CD4-positive, alpha-beta T cell treated with Interleukin-6 for 4 hours (primary cell): ENCODE measurements at places on chromosomes 7 and 10.

DNA sequence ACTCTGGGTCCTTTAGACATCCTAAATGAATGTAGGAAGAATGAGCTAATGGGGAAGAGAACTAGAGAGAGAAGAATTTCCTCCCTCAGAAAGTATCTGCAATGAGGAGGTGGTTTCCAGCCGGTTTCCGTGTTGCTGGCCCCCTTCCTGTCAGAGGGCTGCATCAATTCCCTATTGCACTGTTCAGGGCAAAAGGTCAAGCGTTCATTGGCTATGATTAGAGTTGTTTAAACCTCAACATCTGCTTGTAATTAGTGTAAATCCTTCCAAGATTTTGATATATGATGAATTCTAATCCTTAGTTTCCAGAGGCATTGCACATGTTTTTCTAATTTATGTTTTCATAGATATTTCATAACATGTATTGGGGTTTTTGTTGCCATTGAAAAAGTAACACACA lies 107.3 kb upstream of the SGCE start:
- DNase-seq: no peak

- no peak for DNase-seq
Observed at GRCh38 chr7:146548816-146549215, 432.2 kb downstream of the CNTNAP2 start.

DNA sequence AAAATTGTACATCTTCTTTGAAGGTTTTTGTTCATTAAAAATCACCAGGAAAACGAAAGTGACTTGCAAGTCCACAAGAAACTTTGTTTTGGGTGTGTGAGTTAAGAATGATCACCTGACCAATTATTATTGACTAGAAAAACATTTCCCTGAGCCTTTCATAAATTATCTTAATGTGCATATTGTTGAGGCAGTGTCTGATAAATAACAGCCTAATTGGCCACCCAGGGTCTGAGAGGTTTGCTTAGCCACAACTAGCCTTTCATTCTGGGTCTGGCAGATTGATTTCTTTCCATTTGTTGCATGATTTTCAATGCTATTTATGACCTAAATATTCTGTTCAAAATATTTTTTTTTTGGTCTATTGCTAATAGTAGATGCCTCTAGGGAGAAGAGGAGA lies 152.8 kb downstream of the AUTS2 start:
- no peak for DNase-seq

DNA sequence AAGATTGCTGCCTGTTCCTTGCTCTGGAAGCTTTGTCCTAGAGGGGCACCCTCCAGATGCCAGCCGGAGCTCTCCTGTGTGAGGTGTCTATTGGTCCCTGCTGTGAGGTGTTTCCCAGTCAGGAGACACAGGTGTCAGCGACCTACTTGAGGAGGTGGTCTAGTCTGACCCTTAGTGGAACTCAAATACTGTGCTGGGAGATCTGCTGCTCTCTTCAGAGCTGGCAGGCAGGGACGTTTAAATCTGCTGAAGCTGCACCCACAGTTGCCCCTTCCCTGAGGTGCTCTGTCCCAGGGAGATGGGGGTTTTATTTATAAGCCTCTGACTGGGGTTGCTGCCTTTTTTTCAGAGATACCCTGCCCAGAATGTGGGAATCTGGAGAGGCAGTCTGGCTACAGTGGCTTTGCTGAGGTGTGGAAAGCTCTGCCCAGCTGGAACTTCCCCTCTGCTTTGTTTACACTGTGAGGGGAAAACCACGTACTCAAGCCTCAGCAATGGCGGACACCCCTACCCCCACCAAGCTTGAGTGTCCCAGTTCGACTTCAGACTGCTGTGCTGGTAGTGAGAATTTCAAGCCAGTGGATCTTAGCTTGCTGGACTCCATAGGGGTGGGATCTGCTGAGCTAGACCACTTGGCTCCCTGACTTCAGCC lies 119.2 kb downstream of the PPP1R9A start:
- no peak for DNase-seq

- no peak for DNase-seq
Observed at GRCh38 chr10:31864834-31865518, 63.7 kb downstream of the ARHGAP12 start.

DNA sequence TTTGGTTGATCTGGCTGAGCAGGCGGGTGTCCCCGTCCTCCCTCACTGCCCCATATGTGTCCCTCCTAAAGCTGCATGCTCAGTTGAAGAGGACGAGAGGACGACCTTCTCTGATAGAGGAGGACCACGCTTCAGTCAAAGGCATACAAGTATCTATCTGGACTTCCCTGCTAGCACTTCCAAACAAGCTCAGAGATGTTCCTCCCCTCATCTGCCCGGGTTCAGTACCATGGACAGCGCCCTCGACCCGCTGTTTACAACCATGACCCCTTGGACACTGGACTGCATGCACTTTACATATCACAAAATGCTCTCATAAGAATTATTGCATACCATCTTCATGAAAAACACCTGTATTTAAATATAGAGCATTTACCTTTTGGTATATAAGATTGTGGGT lies 26.9 kb upstream of the TRIM56 start:
- peak; percentile 50 for DNase-seq

DNA sequence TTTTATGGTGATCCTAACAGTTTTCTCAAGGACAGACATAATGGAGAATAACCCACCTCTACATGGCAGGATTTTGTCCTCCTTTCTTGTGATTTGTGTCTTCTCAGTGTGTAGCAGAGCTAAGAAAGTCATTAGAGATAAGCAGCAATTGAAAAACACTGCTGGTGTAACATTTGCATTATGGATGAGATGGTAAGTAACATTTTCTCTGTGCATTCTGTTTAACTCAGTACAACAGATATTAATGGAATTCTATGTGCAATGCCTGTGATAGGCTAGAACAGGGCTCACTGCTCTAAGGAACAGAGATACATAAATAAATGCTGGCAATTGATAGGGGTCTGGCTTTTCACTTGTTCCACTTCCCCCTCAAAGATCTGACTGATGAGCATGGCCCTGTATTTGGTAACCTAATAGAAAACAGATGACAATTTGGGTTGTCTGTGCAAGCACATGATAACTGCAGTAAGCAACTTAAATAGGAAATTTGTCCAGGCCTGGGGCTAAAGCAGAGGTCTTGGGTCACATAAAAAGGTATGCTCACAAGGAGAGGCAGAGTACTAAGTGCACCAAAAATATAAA lies 560.3 kb upstream of the POM121L12 start:
- DNase-seq: no peak

DNA sequence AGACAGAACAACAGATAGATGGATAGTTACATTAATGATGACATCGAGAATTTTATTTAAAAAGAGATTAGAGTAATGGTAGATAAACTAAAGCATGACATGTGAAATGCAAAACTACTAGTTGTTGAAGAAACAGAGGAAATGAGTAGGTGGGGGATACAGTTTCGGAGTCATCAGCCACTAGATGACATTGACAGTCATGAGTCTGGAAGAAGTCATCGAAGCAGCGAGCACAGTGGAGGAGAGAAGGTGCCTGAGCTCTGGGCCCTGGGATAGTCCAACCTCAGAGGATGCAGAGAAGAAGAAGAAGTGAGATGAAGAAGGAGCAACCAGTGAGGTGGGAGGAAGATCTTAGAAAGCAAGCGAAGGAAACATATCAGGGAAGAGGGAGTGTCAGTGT lies 20.2 kb upstream of the SEC61A2 start:
- no peak for DNase-seq

DNA sequence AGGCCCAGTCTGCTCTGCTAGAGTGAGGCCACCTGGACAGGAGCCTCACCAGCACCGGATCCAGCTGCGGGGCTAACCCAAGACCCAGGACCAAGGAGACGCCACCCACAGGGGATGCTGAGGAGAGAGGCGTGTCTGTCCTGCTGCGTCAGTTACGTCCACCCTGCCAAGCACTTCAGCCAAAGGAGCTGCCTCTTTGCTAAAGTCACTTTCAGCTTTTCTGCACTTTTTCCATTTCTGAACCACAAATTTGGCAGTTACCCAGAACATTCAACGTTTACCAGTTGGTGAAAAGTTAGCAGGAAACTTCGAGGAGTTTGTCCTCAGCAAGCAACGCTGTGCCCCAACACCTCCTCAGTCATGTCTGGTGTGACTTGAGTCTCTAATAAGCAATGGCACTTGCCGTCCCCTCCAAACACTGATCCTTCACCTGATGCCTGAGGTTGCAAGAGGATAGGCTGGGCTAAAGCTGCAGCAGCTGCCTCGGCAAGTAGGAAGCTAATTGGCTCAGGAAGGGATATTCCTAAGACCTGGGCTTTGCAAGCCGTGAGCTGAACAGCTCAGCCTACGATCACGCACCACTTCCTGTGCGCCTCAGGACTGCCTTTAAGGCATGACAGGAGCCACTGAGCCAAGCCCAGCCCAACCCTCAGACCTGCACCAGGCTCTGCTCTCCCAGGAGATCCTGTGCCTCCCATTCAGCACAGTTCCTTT lies 40.1 kb downstream of the KCNH2 start:
- peak; percentile 53 for DNase-seq

DNA sequence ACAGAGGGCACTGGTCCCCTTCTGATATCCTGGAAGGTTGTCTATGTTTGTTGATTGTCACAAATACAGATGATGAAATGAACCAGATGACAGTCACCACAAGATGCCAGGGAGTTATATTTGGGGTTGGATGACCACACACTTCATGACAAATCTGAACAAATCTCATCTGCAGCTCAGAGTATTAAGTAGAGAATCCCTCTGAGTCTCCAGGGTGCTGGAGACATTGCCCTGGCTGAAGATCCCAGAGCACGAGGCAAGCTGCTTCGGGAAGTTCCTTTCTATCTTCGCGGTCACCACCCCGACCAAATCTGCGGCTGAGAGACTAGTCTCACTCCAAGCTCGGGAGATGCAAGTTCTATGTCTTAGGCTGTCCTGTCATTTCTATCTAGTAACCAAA lies 9.0 kb downstream of the DENND2A start:
- no peak for DNase-seq

DNA sequence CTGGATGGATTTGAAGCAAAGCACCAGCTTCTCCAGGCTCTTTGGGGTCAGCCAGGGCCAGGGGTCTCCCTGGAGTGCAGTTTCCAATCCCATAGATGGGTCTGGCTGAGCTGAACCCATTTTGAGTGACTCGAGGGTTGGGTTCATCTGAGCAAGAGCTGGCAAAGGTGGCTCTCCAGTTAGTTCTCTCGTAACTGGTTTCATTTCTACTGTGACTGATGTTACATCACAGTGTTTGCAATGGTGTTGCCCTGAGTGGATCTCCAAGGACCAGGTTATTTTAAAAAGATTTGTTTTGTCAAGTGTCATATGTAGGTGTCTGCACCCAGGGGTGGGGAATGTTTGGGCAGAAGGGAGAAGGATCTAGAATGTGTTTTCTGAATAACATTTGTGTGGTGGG lies 14.2 kb downstream of the LEP start:
- DNase-seq: no peak

DNA sequence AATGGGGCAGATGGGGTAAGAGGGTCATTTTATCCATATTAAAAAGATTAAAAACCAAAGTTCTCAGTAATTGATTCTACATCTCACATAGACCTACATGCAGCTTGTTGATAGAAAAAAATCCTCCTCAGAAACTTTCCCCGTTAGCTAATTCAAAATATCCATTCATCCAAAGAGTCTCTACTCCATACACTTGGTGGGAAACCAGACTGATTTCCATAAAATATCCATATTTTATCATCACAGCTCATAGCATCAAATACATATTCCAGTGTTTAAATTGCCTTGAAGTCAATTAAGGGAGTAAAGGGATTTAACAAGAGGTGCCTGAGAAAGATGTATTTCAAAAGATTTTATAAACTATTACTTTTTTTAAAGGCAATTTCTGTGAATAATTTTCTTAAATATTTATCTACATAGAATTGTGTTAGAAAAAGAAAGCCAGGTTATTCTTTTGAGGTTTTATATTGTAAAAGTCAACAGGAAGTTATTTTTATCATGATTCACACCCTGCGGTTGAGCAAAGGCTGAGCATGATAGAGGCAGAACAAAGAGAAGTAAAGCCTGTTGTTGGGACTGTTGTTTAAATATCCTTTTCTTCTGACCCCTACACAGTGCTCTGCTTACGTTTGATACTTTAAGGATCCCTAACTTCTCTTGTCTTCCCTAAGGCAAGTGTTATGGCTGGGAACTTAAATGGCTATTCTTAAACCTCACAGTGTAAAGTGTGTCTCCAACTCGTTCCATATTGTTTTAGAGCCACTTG lies 266.7 kb downstream of the PRKG1 start:
- DNase-seq: no peak

DNA sequence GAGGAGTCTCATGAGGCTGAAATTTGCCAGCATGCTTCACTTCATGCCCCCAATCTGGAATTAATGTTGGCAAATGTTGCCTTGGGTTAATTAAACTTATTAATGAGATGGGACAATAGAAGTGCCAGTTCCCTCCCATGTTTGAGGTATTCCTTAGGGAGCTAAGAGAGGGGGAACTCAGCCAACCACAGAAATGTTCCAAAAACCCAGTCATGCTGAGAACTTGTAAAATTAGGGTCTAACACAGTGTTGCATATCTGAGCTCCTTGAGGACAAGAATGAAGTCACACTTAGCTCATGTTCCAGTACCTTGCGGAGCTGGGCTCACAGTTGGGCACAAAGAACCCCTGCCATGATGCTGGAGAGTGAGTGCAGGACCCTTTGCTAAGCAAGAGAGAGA lies 89.4 kb downstream of the OAT start:
- no peak for DNase-seq

DNA sequence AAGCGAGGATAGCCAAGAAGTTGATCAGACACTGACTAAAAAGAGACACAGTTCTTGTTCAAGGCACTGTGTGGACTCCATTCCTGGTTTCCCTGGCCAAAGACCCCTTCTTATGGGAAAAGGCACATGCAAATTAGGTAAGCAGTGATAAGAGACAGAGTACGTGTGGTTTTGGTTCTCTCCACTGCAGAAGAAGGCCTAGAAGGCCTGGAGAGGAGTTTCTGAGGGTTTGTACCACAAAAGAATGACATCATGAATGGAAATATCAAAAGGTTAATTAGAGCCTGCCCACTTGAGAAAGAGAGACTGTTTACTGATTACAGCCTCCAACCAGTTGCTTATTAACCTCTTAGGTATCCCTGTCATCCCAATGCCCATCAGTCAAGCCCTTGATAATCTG lies 137.5 kb downstream of the ZNF365 start:
- no peak for DNase-seq

GRCh38 chr10:88389456-88389855 lies 193.7 kb downstream of the RNLS start:
- DNase-seq: peak; percentile 53

GRCh38 chr10:74079936-74080590 lies 70.6 kb downstream of the AP3M1 start:
- no peak for DNase-seq

GRCh38 chr7:77540402-77540822 lies 3.3 kb downstream of the PTPN12 start:
- no peak for DNase-seq

DNA sequence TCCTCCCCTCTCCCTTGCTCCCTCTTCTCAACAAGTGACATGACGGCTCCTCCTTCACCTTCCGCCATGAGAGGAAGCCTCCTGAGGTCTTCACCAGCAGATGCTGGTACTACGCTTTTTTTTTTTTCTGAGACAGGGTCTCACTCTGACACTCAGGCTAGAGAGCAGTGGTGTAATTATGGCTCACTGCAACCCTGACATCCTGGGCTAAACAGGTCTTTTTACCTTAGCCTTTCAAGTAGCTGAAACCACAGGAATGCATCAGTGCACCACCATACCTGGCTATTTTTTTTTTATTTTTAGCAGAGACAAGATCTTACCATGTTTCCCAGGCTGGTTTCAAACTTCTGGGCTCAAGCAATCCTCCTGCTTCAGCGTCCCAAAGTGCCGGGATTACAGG lies 43.6 kb downstream of the MDH2 start:
- no peak for DNase-seq
